AG09319 (cell line): ENCODE measurements at places on chromosomes 4 and X.
A peak's percentile ranks its signal among the peaks of the same experiment; 100 is the strongest.

GRCh38 chr4:42724451-42724850 is 67.5 kb upstream of the ATP8A1 start:
- no peak for DNase-seq

DNA sequence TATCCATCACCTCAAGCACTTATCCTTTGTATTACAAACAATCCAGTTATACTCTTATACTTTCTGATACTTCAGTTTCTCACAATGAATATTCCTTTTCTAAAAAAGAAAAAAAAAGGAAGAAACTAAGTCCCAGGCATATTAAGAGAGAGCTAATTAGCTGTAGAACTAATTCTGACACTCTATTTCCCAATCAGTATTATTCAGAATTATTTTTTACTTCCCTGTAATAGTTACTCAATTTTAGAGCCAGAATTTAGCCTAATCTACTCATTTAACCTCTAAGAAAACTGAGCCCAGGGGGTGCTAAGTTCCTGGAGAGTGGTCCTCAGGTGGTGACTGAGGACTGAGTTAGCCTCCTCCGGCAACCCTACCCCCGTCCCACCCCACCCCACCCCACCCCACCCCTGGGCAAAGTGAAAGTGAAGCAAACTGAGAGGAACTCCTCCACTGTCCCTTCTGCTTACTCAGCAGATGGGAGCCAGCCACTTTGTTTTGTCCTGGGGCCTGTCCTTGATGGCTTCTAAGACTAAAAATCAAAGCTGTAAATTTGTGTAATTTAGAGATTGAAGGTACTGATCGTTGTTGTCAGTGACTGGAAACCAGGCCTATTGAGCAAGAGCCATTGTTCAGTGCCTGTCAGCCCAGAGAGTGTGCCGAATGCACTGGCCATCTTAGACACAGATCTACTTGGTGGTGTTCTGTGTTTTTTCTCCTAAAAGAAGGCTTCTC is 162.1 kb downstream of the CBR4 start:
- DNase-seq = no peak

- peak; percentile 3 for DNase-seq
These were observed 127.2 kb downstream of the ARHGEF9 start for GRCh38 chrX:63657821-63658220.

- no peak for DNase-seq
These were observed 624.3 kb upstream of the EPHA5 start for GRCh38 chr4:66294638-66295037.

DNA sequence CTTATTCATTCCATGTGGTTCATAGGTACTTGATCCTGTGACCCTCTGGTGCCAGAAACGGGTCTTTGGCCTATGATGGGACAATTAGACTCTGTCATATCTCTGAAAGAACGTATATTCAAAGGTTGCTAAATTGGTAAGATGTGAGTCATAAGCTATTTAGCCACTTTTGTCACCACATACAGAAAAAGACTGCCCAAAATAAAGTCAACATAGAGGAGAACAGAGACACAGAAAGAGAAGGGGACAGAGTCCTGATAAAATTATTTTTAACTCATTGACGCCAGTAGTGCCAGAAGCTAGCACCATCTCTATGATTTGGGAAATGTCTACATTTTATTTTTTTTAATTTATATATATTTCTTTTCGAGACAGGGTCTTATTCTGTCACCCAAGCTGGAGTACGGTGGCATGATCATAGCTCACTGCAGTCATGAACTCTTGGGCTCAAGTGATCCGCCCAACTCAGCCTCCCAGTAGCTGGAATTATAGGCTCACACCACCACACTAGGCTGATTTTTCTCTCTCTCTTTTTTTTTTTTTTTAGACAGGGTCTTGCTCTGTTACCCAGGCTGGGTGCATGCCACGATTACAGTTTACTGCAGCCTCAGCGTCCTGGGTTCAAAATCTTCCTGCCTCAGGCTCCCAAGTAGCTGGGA is 92.1 kb upstream of the COX18 start:
- no peak for DNase-seq

- DNase-seq = no peak
These were observed 205.7 kb upstream of the BCOR start for GRCh38 chrX:40303256-40304077.

DNA sequence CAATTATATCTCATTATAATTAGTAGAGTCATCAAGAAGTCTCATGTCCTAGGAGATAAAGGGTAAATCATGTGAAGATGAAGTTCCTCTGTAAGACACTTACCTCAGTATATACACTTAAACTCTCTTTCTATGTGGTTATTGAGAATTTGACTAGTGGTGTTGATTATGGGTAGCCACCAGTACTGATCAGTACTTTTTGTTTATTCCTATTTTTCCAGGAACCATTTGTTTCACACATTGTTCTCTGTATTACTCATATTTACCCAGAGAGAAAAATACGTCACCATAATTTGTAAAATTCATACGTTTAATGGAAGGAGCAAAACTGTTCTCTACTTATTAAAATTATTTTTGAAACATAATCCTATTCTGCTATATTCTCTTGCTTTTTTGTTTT is 55.8 kb upstream of the PRDM8 start:
- no peak for DNase-seq

DNA sequence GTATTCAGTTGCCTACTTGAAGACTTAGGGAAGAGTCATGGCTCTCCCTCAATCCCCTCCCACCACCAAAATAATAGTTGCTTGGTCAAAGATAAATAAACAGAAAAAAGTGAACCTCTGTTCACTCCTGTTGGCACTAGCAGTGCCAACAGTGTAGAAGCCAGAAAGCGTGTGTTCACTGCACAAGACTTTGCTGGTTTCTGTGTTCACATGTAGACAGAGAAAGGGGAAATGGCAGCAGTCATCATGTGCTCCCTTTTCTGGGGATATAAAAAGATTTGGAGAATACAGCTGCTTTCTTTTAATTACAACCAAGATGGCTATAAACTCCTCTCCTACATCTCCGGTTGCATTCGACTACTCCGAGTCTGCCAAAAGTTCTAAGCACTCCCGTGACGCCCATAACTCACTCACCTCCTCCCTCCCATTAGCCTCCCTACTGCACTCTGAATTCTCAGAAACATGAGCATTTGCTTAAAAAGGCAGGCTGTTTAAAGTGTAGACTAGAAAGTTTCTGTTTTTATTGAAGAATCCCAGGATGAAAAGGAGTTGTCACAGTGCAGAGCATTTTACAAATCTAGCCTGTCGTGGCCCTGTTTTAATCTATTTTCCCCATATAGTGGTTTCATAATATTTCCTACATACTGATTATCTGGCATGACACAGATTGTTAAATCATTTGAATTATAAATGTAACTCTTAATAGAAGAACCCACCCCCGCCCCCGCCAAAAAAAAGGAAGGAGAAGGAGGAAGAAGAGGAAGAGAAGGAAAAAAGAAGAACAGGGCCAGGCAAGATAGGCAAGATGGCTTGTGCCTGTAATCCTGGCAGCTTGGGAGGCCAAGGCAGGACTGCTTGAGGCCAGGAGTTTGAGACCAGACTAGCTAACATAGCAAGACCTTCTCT is 16.7 kb downstream of the LGI2 start:
- DNase-seq = no peak

- DNase-seq = no peak
These were observed 331.0 kb upstream of the EMCN start for GRCh38 chr4:100848841-100849240.

DNA sequence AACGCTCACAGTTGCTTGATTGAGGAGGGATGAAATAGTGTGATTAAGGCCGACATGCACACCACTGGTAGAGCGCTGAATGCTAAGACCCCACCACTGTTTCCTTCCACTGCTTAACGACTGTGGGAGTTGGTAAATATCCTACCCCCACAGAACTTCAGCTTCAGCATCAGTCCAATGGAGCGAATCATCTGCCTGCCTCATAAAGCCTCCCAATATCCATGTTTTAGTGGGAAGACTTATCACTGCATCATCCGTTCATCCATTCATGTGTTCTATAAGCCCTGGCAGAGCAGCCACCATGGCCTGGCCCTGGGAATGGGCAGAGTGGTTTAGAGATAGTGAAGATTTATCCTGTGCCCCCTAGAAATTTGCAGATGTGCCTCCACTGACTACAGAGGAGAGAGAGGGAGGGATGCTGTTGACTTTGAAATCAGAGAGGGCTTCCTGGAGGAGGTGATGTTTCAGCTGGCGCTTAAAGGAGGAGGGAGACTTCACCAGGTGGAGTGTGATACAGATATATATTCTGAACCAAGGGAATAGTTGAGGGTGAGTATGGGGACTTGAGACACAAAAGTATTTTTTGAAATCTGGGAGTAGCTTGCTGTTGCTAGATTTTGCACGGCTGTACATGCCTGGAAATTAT is 71.9 kb upstream of the STX18 start:
- no peak for DNase-seq

DNA sequence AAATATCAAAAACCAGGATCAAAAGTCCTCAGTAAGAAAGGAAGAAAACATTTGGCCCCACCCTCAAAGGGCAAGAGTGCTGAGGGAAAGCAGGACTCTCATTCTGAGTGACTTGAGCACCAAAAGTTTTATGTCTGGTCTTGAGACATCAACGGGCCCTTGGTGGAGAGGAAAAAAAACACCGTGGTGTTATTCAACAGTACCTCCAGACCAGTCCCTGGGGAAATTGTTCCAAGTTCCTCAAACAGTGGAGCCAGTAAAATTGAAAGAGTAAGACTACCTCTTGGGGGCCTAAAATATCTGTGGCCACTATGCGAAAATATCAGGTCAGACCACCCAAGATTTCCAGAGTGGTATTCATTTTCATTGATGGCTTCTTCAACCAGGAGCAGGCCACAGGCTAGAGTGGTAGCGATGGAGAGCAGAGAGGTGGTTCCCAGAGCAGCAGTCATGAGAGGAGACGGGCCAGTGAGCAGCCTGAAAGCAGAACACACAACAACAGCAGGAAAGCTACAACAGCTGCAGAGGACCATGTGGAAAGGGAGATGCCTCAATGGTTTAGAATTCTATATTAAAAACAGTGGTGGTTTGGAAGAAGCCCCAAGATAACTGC is 63.7 kb upstream of the RPL34 start:
- no peak for DNase-seq

- DNase-seq = no peak
These were observed 105.5 kb downstream of the ARHGAP10 start for GRCh38 chr4:147837435-147837834.

DNA sequence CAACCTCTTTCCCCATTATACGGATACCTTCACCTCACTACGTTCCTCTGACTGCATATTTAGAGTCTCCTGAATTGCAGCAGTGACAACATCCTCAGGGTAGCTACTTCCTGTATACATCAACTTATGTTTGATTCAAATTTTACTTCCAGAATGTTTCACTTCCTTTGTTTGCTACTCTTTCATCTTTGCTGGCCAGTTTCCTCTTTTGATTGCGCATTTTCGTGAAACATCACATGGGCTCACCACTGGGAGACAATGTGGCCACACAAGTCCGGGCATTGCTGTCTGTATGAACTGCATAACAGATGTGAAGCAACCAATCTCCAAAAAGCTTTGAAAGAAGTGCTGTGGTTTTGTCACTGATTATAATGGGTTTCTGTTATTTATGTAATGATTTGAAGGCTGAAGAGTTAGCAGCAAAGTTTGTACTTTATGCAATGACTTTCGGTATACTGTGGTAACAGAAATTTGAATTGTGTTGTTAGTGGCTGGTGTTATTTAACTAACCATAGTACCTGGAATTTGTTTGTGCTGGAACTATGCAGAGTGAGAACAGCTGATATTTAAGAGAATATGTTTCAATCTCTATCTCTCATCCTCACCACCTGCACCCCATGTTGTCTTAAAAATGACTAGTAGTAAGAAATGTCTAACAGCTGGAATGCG is 7.4 kb downstream of the SNCA start:
- peak; percentile 18 for DNase-seq

DNA sequence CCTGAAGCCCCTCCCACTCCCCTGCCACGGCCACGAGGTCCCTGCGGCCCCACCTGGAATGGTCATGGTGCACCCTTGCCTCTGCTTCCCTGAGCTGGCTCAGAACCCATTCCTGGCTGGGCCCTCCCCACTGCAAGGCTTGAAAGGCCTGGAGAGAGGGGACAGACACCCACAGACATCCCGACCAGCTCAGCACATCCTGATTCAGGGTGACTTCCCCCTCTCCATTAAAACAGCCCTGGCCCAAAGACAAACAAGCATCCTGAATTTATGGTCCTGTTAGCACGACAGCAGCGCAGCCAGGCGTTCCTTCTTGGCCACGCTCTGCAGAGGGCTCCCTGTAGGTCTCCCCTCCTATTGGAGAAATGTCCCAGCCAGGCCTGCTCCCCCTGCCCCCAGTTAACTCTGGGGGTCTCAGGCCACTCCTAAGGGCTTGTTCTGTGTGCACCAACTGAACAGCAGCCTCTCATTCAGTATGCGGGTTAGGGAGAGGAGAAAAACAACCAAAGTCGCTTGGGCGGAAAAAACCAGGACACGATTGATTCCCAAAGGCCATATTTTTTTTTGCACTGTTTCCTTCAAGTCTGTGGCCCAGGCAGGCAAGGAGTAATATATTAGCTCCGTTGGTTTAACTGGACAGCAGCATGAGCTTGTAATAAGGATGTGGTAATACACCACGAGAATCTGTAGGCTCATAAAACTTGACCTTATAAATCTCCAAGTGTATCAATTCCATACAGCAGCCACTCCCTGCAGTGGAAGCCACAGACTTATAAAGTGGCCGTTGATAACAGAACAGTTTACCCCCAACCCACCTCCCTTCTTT is 106.7 kb upstream of the MSX1 start:
- DNase-seq = no peak

DNA sequence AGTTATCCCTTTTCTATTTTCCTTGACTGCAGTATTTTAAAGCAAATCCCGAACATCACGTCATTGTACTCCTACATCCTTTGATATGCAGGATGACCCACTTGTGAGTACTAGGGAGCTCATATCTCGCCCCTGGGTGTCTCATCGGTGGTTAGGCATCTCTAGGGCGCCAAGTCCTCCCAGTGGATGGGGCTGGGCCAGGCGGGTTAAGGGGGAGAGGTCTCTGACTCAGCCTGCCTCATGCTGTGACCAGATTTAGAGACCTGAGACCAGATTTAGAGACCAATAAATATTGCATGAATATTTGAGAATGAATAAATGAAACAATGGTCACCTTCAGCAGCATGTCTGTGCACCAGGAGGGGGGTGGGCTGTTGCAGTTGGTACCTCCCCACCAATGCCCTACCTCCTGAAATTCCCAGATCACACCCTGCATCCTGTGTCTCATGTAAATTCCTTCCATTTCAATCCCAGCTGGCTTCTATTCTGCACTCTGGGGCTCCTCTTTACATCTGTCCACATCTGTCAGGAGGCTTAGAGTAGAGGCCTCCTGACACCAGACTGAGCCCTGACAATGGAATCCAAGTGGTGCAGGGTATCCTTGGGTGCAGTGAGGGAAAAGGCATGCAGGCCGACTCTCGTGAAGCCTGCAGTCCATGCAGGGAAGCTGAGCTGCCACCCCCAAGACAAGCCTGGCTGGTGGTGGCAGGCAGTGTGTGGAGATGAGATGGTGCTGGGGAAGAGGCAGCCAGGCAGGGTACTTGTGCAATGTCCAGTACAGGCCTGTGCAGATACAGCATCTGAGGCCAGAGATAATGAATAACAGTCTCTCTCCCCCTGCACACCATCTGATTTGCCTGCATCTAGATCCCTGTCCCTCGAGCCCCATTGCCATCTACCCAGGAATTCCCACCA is 5.2 kb downstream of the APLN start:
- DNase-seq = no peak
